ENCODE measurements at places on chromosomes 12 and 14.

DNA sequence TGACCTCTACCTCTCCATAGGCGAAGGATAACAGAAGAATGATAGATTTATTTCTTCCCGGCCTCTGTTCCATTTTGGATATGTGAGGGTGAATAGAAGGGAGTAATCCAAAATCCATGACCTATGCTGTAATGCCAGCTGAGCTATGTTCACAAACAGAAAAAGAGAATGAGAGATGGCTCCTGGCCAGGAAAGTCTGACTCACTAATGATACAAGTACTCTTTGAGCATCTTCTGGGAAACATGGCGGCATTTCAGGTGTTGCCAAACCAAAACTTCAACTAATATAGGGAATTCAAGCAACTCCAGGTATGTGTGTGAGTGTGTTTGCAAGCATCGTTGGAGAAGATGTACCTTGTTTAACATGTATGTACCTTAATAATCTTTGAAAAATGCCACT, 55.1 kb downstream of the MED13L start:
- peak; percentile 84 for DNase-seq

DNA sequence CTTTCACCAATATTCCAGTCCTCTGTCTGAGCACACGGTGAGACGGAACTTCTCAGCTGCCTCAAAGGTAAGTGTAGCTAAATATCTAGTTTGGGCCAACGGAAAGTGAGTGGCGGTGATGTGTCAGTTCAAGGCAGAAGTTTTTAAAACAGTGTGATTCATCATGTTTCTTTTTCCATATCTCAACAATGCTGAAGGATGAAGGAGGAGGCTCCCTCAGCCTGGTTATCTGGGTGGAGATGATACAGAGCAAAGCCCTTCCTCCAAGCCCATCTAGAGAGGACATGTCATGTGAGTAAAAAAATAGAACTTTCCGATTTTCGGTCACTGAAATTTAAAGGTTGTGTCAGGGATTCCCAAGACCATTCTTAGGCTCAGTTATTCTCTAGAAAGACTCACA, 13.1 kb upstream of the ANP32D start:
- no peak for DNase-seq

DNA sequence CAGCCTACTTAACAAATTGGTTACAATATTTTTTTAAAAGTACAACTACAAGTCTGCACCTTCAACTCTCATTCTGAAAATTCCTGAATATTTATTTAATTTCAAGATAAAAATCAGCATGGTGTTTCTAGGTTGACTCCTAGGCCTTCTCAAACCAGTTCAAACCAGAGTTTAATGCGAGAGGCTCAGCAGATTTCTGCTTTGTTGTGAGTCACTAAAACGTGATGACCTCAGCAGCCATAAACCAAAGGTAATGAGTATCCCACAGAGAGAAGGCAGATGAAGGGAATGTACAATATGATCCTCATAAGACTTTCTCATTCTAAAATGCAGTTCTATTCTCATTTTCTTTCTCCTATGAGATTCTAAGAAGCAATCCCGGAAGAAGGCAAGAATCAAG, 1.5 kb downstream of the PRDM4 start:
- peak; percentile 76 for DNase-seq

DNA sequence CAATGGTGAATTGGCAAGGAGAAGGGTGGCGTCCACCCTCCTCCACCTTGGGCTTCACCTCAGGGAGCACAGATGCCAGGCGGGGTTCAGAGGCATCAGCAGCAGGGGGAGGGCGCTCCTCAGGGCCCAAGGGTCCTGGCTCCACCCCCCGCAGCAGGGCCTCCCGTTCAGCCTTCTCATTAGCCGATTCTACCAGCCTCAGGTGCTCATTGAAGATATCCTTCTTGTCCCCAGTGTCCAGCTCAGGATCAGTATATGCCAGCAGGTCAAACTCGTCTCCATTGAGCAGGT, 19.3 kb upstream of the PRKAG1 start:
- no peak for DNase-seq

GRCh38 chr14:74239848-74240793, 872 bp downstream of the VSX2 start:
- no peak for DNase-seq

- peak; percentile 63 for DNase-seq
Observed at GRCh38 chr14:80930836-80931389, 10.6 kb downstream of the CEP128 start.

GRCh38 chr14:68759017-68759560, 33.8 kb downstream of the ZFP36L1 start:
- no peak for DNase-seq

- DNase-seq = no peak
Observed at GRCh38 chr12:62536546-62536945, 69.9 kb downstream of the MON2 start.

GRCh38 chr12:22577667-22578066, 33.3 kb upstream of the C2CD5 start:
- DNase-seq = no peak

- DNase-seq = no peak
Observed at GRCh38 chr14:68174446-68174845, 354.9 kb downstream of the RAD51B start.

DNA sequence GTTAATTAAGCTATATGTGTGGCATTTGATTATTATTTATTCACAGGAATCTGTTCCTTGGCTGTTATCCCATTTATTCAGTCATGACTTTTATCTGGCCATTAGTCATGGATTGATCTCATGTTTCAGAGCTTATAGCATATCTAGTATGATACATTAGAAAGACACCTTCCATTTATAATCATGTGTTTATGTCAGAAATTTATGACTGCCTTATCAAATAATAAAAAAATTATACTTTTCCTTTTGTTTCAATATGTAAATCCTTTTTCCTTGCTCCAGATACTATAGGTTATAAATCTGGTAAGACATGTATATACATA, 248.0 kb upstream of the PDE3A start:
- peak; percentile 61 for DNase-seq

DNA sequence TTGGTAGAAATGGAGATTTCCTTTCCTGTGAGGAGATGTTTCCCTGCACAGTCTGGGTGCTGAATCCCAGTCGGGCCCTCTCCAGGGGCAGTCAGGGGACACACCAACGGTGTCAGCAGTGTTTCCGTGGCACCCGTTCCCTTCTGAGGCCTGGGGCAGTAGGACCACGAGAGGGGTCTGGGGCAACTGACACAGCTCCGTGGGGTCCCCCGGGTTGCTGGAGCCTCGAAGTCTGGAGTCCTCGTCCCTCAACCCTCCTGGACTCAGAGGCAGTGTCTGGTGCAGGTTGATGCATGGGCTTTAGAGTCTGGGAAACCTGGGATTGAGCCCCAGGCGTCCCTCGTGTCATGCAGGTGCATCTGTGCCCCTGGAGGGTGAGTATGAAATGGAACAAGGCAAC, 327.3 kb downstream of the ADGRD1 start:
- no peak for DNase-seq

- DNase-seq = no peak
Observed at GRCh38 chr12:131063413-131063812, 109.7 kb downstream of the ADGRD1 start.

GRCh38 chr14:87494010-87494409, 499.0 kb downstream of the GALC start:
- no peak for DNase-seq

- DNase-seq = peak; percentile 31
Observed at GRCh38 chr12:65300679-65301349, 22.3 kb downstream of the MSRB3 start.

DNA sequence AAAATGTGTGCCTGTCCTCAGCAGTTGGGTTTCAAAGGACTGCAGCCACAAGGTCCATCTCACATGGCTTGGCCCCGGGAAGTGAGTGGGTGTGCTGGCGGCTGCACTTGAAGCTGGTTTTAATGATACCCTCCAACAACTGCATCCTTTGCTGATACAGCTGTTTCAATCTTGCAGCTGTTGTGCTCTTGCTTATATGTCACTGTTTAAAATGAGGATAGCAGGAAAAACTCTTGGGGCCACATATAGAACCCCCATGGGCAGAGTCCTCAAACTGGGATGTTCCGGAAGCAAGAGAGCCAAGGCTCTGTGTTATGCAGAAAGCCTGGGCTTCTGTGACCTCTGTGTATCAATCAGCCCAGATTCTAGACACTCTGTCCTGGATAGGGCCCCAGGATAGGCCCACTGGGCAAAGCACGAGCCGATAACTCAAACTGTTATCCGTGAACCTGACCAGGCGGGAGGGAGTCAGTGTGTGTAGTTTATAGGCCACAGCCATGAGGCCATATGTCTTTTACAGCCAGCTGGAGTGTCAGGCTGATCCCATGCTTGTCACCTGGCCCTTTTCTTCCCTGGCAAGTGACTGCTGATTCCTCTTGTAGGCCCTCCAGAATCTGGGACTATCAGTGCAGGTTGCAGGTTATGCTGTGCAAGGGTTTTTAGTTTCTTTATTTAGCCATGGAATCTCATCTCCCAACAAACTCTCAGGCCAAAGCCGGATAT, 74.3 kb downstream of the SSPN start:
- DNase-seq = no peak

DNA sequence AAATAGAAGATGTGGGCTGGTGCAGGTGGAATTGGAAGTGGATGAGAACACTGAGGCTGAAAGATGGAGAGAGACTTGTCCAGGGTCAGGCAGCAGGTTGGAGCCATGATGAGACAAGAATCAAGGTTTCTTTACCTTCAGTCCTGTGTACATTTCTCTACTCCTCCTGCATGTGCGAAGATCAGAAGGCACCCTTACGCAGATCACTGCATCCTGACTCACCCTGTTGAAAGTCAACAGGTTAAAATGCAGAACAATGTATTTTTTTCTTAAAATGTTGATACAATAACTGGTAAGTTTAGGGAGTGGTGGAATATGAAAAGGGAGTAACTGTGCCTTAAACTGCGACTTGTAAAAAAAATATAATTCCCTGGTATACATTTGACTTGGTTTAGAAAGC, 47.8 kb downstream of the TESPA1 start:
- no peak for DNase-seq

GRCh38 chr14:102210421-102211042, 70.8 kb downstream of the WDR20 start:
- DNase-seq = no peak

- peak; percentile 70 for DNase-seq
Observed at GRCh38 chr12:27821259-27821973, 41.4 kb upstream of the MANSC4 start.

- DNase-seq = no peak
Observed at GRCh38 chr12:42985506-42985905, 396.0 kb upstream of the PRICKLE1 start.

DNA sequence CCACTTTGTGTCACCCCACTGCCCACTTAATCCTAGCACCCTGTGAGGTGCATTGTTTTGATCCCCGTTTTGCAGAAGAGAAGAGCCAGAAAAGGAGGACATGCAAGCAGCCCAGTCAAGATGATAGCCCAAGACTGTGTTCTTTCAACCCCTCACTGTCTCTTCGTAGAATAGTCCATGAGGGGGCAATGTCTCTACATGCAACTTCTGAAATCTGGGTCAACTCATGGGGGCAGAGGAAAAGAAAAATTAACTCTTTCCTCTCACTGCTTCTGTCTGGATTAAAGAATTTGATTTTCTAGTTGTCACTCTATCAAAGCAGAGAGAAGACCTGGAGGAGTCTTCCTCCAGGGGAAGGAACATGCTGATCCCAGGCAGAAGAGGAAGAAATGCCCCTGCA, 229.6 kb upstream of the NOS1 start:
- no peak for DNase-seq

GRCh38 chr14:46036099-46036498, 615.5 kb downstream of the RPL10L start:
- DNase-seq = no peak

DNA sequence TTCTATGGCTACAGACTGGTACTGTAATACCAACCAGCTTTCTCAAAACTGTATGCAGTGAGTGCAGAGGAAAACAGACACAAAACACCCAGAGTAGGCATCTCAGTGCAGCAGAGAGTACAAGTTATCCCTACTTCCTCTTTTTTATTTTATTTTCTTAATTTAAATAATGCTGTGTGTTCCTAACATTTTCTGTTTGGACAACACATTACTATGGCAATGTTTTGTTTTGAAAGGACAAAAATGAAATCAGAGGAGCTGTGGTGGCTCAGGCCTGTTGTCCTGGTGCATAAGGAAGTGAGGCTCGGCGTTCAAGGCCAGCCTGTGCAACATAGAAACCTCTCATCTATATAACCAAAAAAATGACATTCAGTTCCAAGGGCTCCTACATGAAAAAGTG, 33.7 kb upstream of the SELPLG start:
- no peak for DNase-seq

GRCh38 chr12:17296882-17297281, 690.9 kb upstream of the LMO3 start:
- no peak for DNase-seq

- DNase-seq = no peak
Observed at GRCh38 chr12:43762596-43762995, 3.8 kb downstream of the IRAK4 start.
